Nucleus accumbens (tissue), 56 donors: ENCODE measurements at places on chromosomes 7 and 10.

GRCh38 chr7:78168865-78169264 is 370.3 kb downstream of the PHTF2 start:
- no peak for DNase-seq

- no peak for DNase-seq
Measured at GRCh38 chr10:118547282-118547681, 48.2 kb downstream of the PRLHR start.

DNA sequence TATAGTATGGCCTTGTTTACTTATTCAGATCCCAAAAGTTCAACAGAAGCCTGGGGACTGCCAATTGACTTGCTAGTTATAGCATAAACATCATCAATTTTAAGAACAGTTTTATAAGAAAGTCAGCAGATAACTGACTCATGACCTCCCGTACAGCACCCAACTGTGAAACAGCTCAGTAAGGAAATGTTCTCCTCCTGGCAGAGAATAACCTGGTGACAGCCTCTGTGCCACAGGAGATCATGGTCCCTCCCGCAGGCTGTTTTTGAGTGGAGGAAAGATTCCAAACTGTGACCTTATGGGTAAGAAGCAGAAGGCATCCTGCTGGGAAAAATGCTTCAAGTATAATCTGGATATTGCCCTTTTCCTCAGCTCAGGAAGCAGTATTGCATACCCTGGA is 182.5 kb downstream of the SEMA3D start:
- DNase-seq, result no peak

DNA sequence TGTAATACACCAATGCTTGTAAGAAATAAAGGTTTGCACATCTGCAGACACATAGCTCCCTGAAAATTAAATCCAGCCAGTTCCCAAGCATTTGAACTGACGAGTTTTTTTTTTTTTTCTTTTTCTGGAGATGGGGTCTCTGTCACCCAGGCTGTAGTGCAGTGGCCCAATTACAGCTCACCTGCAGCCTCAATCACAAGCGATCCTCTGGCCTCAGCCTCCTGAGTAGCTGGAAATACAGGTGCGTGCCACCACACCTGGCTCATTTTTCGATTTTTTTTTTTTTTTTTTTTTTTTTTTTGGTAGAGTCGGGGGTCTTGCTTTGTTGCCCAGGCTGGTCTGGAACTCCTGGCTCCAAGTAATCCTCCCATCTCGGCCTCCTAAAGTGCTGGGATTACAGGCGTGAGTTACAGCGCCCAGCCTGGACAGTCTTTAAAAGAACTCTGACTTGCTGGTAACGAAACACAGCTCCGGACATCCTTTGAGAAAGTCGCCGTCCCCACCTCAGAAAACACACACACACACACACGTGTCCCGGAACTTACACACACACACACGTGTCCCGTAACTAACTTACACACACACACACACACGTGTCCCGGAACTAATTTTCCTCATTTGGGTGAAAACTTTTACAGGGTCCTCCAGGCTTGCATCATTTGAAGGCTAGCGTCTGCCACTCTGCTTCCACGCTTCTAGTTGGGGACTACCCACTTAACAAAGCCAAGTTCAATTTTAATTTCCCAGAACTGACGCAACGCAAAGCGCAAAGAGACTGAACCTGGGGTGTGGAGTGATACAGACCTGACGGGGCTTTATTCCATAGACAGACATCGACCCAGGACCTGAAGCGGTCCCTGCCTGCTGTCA is 18.6 kb downstream of the OCM2 start:
- no peak for DNase-seq

DNA sequence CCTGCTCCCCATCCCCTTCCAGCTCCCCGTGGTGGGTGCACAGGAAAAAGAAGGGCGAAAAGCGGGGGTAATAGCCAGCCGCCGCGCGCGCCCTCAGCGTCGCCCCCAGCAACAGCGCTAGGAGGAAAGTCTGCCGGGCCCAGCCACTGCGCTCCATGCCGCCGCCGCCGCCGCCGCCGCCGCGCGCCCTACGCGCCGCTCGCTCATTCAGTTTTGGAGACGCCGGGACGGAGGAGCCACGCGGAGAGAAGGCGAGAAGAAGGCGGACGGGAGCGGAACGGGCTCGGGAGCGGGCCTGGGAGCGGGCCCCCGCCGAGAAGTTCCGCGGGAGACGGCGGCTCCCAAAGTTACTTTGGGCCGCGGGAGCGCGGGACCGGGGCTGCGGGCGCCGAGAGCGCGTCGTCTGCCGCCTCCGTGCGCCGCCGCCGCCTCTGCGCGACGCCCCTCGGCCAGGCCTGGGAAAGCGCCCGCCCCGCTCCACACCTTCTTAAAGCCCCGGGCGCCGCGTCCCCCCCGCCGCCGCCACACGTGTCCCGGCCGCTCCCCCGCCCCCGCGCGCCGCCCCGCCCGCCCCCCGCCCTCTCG is at the start of gene RELN:
Gene RELN (minus strand): TSS at position 459 of the 585 bp plus-strand sequence. CDS start 302 bp downstream, at position 157.
- DNase-seq, result no peak

DNA sequence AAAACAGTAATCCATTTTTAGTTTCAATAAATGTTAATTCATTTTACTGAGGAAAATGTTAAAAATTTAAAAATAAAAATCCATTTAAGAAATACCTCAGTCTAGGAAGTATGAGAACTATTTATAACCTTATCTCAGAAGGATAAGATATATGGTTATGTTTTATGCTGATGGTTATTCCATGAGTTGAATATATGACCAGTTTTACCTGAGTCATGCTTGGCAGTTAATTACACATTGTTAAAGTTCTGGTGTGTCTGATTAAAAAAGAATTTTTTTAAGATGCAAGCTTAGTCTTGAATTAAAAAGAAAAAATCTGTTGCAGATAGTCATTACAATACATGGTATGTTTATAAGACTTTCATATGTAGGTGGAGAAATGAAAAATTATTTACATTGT is 191.7 kb downstream of the ARL4A start:
- DNase-seq, result no peak
